Osteoblast (primary cell): ENCODE measurements at places on chromosomes 13 and 19.

- DNase-seq = no peak
Measured at GRCh38 chr19:15144046-15144646, 36.9 kb downstream of the SYDE1 start.

DNA sequence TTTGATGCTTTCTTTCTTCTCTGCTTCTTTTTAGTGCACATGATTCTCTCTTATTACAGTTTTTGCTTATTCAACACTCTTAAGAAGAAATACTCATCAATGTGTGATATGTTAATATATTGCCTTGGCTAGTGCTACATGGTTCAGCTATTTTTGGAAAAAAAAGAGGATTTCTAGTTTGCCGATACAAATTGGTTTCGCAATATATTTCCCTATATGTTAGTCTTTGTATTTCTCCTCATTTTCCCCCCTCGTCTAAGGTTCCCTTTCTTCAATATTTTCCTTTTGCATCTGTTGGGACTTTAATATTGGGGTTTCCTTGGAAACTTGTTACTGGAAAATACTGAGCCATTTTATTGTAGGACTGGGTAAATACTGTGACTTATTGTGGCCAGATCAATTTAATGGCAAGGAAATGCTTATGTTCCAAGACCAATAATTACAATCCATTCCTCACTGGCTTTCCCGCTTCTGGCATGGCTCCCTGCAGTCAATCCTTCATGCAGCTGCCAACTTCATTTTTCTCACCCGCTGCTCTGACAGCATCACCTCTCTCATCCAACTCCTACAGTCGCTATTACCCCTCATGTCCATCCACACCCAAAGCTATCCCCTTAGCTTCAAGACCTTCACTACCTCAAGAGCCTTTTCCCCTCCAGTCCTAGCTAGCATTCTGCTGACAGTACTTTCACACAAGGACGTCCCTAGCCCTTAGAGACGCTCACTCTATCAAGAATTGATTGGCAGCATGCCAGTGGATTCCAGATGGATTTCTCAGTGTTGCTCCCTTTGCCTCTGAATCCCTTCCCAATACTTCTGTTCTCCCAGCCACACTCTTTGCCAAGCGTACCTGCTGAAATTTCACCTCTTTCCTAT is 280.1 kb upstream of the TMTC4 start:
- no peak for DNase-seq

DNA sequence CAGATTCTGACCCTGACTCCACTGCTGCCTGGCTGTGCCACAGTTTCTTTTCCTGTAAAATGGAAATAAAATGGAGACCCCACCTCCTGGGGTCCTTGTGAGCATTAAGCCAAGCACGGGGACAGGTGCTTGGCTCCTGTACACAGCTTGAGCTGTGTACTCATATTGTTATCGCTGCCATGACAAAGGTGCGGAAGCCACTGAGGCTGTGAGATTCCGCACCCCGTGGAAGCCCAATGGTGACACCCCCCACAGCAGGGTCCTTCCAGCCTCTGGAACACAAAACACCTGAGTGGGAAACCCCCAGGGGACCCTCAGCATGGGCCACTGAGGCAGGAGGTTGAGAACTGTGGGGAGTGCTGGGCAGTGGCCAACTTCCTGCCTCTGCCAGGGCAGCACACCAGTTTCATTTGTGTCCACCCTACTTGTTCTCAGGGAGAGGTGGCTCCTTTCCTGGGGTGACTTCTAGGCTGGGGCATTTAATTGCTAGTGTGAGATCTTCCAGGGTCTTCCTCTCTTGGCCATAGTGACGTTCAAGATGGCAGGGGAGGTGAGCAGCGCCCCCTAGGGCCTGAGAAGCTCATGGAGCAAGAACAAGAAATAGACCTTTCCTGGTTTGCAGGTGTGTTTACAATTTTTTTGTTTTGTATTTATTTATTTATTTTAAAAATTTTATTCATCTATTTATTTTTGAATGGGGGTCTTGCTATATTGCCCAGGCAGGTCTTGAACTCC is 5.4 kb upstream of the JSRP1 start:
- DNase-seq = peak; percentile 67

DNA sequence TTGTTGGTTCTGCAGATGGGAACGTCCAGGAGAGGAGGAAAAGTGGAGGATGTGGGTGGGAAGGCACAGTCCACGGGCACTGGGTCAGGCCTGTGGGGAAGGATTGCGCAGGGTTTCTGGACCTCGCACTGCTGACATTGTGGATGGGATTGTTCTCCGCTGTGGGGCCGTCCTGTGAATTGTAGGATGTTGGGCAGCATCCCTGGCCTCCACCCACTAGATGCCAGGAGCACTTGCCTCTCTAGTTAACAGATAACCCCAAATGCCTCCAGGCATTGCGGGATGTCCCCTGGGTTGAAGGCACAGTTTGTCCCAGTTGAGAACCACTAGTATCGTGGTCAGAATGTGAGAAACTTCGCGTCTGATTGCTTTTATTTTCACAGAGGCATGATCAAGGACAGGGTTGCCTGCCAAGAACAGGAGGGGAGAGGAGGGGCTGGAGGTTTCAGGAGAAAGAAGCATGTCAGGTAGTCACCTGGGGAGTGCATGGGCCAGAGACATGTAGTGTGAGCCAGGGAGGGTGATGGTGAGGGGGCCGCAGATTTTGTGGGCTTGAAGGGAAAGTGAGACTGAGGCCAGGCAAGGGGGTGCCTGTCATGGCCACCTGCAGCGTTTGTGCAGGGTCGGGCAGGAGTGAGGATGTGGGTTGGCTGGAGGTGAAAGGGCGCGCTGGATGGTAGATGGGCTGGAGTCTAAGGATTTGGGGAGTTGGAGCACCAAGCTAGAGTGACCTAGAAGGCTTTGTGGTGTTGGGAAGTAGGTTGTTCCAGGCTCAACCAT is 3.2 kb downstream of the ZNF628 start:
- DNase-seq = no peak

- DNase-seq = no peak
Measured at GRCh38 chr13:99495466-99496183, 5.6 kb upstream of the TM9SF2 start.

DNA sequence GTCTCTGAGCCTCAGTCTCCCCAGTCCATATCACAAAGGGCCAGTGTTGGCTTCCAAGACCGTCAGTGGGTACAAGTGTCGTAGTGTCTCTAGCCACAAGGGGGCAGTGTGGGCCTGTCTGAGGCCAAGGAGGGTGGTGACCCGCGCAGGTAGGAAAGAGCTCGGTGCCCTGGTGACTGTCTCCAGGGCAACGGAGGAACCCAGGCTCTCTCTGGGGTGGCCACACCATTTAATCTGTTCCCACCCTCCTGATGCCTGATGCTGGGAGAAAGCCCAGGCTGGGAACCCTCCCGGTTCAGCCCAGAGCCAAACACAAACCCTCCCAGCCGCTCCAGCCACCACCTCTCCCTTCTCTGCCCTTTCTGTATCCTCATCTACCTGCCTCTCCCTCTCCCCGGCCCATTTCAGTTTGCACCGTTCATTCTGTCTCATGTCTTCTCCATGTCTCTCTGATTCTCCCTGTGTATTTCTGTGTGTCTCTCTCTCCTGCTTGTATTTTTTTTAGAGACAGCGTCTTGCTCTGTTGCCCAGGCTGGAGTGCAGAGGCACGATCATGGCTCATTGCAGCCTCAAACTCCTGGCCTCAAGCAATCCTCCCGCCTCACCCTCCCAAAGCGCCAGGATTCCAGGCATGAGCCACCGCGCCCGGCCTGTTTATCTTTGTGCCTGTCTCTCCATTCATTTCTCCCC is 17.5 kb upstream of the MEIS3 start:
- DNase-seq = peak; percentile 93

- peak; percentile 87 for DNase-seq
Measured at GRCh38 chr19:5681391-5682106, 722 bp downstream of the HSD11B1L start.

DNA sequence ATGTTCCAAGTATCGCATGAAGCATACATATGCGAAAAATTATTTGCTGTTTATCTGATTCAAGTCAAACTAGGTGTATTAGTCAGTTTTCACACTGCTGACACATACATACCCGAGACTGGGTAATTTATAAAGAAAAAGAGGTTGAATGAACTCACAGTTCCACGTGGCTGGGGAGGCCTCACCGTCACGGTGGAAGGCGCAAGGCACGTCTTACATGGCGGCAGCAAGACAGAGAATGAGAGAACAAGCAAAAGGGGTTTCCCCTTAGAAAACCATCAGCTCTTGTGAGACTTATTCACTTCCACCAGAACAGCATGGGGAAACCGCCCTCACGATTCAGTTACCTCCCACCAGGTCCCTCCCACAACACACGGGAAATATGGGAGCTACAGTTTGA is 13.0 kb upstream of the PROZ start:
- DNase-seq = no peak

DNA sequence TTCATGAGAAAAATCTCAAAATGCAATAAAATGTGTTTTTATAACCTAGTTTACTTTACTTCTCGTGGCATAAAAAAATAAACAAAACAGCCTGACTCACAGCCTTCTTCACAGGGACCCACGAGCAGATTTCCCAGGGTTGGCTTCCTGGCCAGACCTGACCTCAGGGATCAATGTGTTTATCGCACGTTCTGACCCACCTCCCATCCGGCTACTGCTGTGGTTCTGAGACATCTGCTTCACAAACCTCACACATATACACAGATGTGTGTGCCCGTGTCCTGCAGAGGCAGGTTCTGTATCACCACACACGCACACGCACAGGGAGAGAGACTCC is 118.3 kb downstream of the COL4A2 start:
- DNase-seq = no peak

DNA sequence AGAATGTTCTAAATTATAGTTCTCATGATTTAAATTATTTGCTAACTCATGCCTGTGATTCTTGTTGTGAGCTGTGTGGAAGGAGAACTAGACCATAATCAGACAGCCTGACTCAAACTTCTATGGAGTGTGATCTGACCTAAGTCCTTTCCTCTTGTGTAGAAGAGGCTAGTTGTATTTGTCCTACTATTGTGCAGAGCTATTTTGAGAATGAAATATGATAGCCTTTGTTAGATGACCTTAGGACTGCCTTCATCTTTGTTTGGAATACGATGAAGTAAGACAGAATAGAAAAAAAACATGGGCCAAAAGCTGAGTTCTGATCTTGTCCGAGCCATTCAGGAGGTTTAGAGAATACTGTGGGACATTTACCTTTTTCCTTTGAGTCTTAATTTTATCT is 119.4 kb downstream of the STOML3 start:
- DNase-seq = no peak

DNA sequence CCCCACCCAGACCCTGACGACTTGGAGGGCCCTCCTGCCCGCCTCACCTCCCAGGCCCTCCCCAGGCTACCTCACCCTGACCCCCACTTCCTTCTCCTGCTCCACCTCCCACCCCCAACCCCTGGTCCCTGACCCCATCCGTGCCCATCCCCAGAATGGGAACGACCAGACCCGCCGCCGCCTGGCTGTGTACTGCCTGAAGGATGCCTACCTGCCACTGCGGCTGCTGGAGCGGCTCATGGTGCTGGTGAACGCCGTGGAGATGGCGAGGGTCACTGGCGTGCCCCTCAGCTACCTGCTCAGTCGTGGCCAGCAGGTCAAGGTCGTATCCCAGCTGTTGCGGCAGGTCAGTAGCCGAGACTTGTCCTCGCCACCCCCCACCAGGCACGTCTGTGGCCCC is 11.9 kb upstream of the SPIB start:
- DNase-seq = no peak

GRCh38 chr19:3375221-3376090 is 9.1 kb downstream of the NFIC start:
- DNase-seq = peak; percentile 95

GRCh38 chr19:30674656-30675055 is 302.5 kb downstream of the ZNF536 start:
- no peak for DNase-seq

GRCh38 chr13:71808708-71809107 is 58.3 kb downstream of the DACH1 start:
- DNase-seq = no peak

DNA sequence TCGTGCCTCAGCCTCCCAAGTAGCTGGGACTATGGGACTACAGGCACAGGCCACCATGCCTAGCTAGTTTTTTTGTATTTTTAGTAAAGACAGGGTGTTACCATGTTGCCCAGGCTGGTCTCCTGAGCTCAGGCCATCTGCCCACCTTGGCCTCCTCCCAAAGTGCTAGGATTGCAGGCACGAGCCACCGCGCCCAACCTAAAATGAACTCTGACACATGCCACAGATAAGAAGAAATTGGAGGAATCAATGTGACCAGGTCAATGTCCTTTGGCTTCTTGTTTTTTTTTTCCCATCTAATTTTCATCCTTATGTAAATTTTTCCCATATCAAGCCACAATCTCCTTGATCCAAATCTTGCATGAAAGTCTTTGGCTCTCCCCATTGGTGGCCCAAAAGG is 68.1 kb upstream of the SOX21 start:
- no peak for DNase-seq

DNA sequence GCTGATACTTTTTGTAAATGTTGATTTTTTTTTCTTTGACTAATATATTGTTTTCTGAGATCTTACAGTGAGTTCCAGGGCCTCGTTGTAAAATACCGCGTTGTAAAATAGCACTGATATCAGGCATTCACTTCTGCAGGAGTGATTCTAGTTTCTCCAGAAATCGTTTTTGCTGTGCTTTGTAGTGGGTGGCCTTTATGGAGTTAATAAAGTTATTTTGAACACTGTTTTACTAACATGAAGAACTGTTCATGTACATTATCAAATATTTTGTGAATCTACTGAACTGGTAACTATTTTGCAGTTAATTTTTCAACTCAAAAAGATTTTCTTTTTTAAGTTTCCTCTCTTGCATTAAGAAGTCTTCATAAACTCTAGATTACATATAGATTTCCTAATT is 985 bp upstream of the ZNF266 start:
- no peak for DNase-seq

DNA sequence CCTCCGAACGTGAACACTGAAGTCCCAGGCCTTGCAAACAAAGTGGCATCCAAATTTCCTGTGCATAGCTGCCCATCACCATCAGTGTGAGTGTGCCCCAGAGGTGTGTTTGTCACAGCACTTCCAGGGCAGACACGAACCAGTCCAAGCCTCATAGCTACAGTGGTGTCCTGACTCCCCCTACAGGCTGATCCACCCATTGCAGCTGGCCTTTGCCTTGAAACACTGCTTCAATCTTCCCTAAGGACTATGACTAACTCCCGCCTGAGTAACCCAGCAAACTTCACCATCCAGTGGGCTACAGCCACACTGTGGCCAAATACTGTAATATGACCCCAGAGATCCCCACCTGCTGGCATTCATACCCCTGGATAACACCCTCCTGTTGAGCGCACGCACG is 3.9 kb downstream of the ZNF266 start:
- no peak for DNase-seq

GRCh38 chr19:23401086-23401610 is 5.9 kb upstream of the ZNF91 start:
- DNase-seq = no peak

GRCh38 chr13:103430368-103430767 is 364.2 kb upstream of the SLC10A2 start:
- no peak for DNase-seq

- DNase-seq = no peak
Measured at GRCh38 chr19:5035793-5036697, 67.1 kb downstream of the KDM4B start.

- no peak for DNase-seq
Measured at GRCh38 chr13:97269603-97270002, 47.5 kb downstream of the MBNL2 start.

DNA sequence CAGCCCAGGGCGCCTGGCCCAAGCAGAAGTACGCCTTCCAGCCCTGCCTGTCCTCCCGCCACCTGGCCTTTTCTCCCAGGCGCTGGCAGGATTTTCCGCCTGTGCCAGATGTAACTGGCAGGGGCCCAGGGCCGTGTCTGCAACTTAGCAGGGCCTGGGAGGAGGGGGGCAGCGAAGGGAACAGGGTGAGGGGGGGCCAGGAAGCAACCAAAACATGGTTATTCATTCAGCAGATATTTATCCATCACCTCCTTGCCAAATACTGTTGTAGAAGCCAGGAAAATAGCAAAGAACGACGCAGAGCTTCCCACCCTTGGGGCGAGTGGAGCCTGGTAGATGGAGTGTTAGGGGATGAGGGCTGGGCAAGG is 5.6 kb downstream of the TLE6 start:
- DNase-seq = peak; percentile 97
